Ecto neural progenitor cell (in vitro differentiated cells): ENCODE measurements at places on chromosomes 5 and 9.

DNA sequence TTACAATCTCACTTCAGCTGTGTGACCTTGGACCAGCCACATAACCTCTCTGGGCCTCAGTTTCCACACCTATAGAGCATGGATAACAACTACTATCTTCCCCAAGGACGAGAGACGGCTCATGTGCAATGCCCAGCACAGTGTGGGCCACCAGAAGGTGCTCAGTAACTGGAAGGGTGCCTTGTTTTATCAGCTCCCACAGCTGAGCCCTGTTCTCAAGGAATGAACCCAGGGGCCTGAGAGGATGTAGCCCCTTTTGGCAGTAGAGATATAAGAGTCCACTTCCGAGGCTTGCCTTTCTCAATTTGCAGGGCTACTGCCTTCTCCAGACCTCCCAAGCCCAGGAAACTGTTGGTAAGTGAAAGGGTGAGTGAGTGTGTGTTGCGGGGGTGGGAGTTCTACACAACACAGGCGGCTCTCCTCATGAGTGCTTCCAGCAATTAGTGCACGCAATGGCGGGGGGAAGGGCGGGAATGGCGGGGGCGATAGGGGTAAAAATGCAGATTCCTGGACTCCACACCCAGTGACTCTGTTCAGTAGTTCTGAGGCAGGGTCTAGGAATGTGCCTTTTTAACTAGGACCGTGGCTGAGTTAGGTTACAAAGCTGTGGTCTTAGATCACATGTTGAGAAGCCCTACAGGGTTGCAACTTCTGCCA, 185.1 kb downstream of the FSTL4 start:
- DNase-seq: peak; percentile 46

DNA sequence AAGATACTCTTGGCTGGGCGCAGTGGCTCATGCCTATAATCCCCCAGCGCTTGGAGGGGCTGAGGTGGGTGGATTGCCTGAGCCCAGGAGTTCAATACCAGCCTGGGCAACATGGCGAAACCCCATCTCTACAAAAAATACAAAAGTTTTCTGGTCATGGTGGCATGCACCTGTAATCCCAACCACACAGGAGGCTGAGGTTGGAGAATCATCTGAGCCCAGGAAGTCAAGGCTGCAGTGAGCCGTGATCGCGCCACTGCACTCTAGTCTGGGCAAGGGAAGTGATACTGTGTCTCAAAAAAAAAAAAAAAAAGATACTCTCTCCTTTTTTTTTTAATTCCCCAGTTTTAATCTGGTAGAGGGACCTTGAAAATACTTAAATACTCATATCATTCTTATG, 15.0 kb downstream of the ANKRD33B start:
- DNase-seq: no peak

DNA sequence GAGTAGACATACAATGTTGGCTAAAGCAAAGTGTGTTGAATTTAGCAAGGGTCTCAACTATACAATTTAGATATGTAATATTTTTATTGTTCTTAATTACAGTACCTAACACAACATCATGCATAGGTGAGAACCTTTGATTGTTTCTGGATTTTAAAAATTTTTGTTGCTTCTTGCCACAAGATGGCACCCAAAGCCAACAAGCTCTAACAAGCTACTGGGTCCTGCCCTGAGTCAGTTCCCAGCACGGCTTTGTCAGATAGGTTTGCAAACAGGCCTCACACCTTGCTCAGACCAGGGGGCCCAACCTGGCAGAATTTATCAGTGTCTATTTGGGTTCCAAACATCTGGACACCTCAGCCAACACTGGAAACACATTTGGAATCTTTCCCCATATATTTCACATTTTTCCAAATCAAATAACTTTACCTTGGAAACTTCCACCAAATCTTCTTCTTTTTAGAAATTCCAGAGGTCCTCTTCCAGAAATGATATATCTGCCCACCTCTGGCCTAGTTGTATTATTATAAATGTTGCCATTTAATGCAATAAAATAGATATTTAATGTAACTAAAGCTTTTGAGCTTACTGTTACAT, 49.5 kb upstream of the EGFLAM start:
- no peak for DNase-seq

- no peak for DNase-seq
Observed at GRCh38 chr9:127353882-127354281, 43.1 kb upstream of the SLC2A8 start.

GRCh38 chr9:127878652-127879390, 1.3 kb upstream of the AK1 start:
- DNase-seq: no peak
